Activated CD4-positive, alpha-beta T cell treated with anti-CD3 and anti-CD28 coated beads for 4 hours (primary cell): ENCODE measurements at places on chromosomes 1 and 21.

DNA sequence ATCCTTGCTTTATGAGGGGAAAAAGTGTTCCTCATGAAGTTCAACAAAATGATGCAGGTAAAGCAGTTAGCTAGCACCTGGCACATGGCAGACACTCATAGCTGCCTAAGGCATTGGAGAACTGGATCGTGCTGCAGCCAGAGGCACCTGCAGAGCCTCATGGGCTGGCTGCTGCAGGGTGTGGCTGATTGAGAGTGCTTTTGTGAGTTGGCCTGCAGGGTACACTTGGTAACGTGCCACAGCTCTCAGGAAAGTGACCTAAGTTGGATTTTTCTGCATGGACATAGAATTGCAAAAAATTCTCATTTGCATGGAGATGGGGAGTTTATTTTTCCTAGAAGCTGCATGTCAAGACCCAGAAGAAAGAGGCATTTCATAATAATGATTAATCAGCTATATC lies 31.6 kb upstream of the IL20 start:
- no peak for DNase-seq

DNA sequence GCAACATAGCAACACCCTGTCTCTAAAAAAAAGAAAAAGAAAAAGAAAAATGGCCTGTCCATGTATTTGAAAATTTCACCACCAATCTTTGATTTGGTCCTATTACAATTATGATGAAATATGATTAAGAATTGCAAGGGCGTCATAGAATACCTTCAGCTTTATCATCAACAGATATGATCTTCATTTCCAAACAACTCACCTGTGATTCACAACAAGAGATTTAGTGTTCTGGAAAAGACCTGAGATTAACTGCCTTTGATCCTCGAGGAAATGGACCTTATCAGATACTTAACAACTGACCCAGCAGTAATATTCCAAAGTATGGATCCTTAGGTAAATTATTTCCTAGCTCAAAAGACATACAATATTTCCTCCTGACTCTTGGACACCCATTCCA lies 3.5 kb upstream of the GSTM4 start:
- DNase-seq = no peak

DNA sequence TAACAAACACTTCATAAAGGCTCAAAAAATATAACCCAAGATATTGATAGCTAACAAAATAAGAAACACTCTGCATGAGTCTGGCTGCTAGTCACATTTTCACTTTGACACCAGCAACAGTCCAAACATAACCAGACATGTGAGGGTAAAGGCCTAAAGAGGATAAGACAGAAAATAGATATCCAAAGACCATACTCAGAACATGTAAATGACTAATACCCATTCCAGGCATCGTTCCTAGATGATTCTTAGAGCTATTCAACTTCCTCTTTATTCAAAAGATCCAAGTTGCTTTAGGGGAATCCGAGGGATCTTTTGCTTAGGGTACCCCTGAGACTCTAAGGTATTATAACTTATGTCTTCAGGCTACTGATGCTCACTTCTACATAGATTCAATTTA lies 5.1 kb downstream of the COL24A1 start:
- no peak for DNase-seq

DNA sequence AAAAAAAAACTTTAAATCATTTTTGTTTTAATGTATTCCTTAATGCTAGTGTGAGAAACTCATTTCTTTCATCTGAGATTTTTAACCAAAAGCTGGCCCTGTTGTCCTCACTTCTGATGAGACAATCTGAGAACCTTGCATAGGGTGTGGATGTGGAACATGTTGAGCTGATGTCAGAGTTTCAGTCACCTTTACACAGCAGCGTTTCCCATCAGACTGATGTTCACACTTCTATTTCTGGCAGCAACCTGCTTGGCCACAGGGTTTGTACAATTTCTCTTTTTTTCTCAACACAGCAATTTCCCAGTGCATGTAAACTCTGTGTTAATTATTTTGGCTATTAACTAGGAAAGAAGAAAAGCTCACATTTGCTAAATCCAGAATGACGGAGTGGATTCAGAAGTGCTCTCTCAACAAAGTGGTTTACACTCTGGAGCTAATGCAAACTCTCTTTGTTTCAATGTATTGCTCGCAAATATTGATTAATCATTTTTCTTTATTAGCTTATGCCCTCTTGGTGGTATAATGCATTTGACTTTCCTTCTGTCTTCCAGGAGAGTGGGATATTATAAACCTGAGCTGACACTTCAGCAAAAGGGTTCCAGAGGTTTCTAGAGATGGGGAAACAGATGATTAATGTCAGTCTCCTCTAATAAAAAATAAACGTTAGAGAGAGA lies 70.5 kb upstream of the HSPA13 start:
- DNase-seq = no peak

DNA sequence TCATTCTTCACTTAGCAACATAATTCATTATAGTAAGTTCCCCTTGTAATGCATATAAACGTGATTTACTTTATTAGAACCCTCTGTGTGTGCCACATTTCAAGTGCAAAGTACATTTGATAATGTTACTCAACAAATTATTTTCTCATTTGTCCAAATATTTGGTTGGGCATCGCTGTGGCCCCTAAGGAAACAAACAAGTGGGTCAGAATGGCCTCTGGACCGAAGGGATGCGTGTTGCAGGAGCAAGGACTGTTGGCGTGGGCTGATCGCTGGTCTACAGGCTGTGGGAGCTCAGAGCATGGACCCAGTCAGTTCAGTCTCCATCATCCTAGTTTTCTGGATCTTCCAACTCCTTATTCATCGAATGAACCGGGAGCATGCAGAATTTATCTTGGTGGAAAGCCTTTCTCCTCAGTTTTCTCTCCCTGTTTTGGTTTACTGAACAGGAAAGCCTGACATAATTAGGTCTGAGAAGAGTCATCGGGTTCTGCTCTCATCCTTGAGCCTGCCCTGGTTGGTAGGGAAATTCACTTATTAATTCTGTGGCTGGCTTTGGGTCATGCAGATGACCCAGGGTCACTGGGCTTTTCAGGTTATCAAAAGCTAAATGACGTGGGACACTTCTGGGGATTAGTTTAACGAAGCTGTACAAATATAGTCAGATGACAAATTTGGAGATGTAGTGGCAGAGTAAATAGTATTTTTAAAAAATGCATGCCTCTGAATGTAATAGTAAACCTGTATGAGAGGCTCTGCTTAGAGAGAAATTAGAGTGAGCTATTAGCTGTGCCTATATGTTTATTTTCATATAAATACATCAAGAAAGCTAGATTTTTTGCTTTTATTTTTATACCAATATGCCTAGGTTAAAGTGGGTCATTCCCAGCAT lies 200.2 kb downstream of the SDCCAG8 start:
- DNase-seq = no peak

- DNase-seq = no peak
These were observed 57.9 kb downstream of the SASS6 start for GRCh38 chr1:100074604-100075395.

GRCh38 chr1:39617488-39618049 lies 21.9 kb downstream of the HEYL start:
- DNase-seq = no peak

GRCh38 chr1:154906621-154907081 lies 29.9 kb downstream of the PMVK start:
- DNase-seq = no peak

DNA sequence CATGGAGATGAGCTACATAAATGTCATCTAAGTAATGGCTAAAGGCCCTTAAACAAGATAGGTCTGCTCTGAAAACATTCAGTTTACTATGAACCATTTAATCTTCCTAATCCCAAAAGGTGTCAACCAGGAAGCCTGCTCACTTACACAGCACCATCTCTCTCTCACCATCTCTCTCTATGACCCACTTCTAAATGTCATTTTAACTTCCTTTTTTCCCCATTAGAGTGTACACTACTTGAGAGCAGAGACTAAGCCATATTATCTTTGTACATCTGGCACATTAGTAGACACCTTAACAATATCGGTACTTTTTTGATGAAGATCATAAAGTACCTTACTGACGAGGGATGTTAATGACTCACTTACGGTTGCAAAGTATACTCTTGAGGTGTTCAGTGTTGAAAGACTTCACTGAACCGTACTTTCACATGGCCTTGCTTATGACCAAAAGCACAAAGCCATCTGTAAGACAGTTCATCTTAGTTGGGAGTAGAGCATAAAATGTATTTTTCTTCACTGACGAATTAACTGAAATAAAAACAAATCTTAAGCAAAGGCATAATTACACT lies 25.4 kb downstream of the FBXO42 start:
- no peak for DNase-seq

GRCh38 chr1:207962716-207963426 lies 51.9 kb upstream of the CD34 start:
- DNase-seq = no peak

- DNase-seq = no peak
These were observed 10.5 kb downstream of the C1orf167 start for GRCh38 chr1:11772458-11772857.
